ENCODE measurements at places on chromosomes 13 and 19. TPM values are rescaled to one million over a fixed set of nuclear protein-coding genes. Genes with fewer than 3 reads are reported as not detected.

COG6 gene
- 26.3 TPM for total RNA-seq

- DNase-seq, result no peak
These were observed 12.3 kb downstream of the GATAD2A start for GRCh38 chr19:19417628-19418245.

- no peak for DNase-seq
These were observed 24.4 kb downstream of the MARK4 start for GRCh38 chr19:45275370-45275971.

DNA sequence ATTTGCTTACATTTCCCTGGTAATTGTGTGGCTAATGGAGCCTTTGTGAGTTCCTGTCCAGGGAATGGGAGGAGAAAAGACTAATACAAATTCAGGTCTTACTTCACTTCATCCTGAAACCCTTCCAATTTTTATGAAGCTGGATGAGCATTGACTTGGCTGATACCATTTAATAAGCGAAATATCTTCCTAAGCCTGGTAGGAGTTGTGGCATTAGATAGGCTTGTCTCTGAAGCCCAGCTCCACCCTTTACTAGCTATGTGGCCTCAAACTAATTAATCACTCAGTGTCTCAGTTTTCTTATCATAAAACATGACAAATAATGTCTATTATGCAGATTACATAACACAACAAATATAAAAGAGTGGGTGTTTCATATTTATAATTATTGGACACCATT is 106.3 kb downstream of the FGF9 start:
- no peak for DNase-seq

GRCh38 chr19:15231271-15231670 is 977 bp downstream of the EPHX3 start:
- DNase-seq, result no peak

DNA sequence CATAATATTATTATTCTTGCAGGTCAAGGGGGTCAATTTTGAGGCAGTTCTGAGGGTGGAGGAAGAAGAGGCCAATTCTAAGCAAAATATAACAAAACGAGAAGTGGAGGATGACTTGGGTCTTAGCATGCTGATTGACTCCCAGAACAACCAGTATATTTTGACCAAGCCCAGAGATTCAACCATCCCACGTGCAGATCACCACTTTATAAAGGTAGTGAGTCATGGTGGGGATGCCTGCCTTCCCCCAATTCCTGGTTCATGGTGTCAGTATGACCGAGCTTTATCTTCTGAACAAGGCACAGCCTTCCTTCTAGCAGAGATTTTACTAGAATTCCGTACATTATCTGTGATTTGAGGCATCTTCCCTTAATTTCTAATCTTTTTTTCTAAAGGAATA is 9.4 kb upstream of the DCUN1D2 start:
- DNase-seq, result no peak

- DNase-seq, result no peak
These were observed 789.9 kb downstream of the UQCRFS1 start for GRCh38 chr19:28422791-28423650.

GRCh38 chr19:56838024-56838908 is 2.3 kb downstream of the PEG3 start:
- no peak for DNase-seq

FLT1 gene
- not detected for total RNA-seq

GRCh38 chr19:41903193-41903953 is 20.4 kb downstream of the ARHGEF1 start:
- DNase-seq, result no peak

DNA sequence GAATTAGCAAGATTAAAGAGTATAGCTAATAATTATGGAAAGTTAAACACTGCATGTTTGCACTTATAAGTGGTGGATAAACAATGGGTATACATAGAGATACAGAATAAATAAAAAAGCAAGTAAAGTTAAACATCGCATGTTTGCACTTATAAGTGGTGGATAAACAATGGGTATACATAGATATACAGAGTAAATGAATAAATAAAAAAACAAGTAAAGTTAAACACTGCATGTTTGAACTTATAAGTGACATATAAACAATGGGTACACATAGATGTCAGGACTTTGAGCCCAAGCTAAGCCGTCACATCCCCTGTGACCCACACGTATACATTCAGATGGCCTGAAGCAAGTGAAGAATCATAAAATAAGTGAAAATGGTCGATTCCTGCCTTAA is 1533.3 kb upstream of the SPRY2 start:
- DNase-seq, result no peak

C1QTNF9 gene
- not detected for total RNA-seq

- no peak for DNase-seq
These were observed 1.6 kb downstream of the TEX30 start for GRCh38 chr13:102772042-102772425.

DNA sequence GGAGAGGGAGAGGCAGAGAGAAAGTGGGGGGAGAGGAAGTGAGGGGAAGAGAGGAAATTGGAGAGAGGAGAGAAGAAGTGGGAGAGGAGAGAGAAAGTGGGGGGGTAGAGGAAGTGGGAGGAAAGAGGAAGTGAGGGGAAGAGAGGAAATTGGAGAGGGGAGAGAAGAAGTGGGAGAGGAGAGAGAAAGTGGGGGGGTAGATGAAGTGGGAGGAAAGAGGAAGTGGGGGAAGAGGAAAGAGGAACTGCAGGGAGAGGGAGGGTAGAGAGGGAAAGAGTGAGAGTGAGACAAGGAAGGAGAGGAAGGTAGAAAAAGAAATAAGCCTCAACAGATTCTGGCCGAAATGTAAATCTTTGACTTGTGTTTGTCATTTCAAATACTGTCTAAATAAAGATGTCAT is 146.6 kb downstream of the KLF12 start:
- DNase-seq, result no peak

GJB2 gene
- not detected for total RNA-seq

ZNF584 gene
- total RNA-seq, result 28.4 TPM

DNA sequence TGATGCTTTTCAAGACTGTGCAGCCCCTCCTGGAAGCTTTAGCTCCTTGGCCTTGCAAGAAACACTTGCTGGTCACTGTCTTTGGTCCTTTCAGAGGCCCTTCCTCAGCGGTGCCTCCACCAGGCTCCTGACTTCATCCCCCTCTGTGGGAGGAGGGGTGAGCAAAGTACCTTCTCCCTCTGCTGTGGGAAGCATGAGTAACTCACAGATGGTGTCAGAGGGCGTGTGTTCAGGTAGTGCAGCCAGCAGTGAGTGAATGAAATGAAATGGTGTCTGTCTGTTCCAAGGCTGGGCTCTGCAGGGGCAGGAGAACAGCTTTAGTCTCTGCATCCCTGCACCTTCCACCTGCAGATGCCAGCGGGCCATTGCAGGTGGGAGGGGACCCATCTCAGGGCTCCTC is 102.9 kb downstream of the SHISA2 start:
- DNase-seq, result no peak

PGLYRP2 gene
- total RNA-seq, result not detected

FIZ1 gene
- total RNA-seq, result 31.6 TPM

DNA sequence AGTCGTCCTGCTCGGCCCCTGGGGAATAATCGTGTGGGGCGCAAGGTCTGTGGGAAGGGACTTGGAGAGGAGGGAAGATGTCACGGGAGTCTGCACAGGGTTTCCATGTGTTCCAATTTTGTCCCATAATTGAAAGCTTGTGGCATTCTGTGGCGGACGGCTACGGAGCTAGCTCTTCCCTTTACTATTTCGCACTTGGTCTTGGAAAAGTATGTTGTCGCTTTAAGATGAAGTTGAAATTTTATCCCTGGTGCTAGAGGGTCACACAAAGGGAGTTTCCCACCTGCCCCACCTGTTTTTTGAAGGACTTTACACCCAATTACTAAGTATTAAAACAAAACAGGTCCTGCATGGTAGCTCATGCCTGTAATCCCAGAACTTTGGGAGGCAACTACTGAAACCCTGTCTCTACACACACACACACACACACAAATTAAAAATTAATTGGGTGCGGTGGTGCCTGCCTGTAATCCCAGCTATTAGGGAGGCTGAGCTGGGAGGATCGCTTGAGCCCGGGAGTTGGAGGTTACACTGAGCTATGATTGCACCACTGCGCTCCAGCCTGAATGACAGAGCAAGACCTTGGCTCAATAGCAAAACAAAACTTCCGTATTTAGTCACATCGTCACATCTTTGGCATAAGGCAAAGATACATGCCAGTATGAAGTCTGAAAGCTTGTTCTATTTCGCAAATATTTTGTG is 967 bp upstream of the TPT1 start:
- no peak for DNase-seq

SOHLH2 gene
- not detected for total RNA-seq

ZNF320 gene
- 26.9 TPM for total RNA-seq

- no peak for DNase-seq
These were observed 816.2 kb upstream of the ATXN8OS start for GRCh38 chr13:69291292-69291906.
